ENCODE measurements at places on chromosomes 3 and 15. TPM values are rescaled to one million over a fixed set of nuclear protein-coding genes. Genes with fewer than 3 reads are reported as not detected.

Gene IL12A
- total RNA-seq = 1.3 TPM

DNA sequence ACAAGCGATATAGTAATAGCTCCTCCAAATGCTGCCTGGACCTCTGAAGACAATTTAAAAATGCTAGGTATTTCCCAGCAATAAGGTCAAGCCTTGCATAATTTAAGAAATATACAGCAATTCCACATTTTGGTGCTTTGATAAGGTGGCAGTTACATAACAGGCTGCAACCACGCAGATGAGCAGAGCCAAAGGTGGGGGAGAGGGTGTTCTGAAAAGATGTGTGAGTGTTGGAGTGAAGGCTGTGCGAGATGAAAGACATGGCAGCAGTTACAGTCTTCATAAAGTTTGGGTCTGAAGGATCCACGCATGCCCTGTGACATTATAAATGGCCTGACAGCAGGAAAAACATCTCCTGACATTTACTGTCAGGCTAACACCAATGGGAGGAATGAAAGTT, 26.1 kb downstream of the CTDSPL start:
- no peak for DNase-seq
- no peaks in the 10 kb centered on the region for H3K36me3 ChIP-seq
- peaks cover 3% of the 10 kb centered on the region for H3K27me3 ChIP-seq
- no peak overlapping the region for H3K27ac ChIP-seq

GRCh38 chr3:170421111-170421641, 2.5 kb downstream of the CLDN11 start:
- H3K4me3 ChIP-seq = no peak overlapping the region
- peaks cover 6% of the 10 kb centered on the region for H3K4me1 ChIP-seq
- H3K27ac ChIP-seq = no peak overlapping the region
- no peak for DNase-seq
- H3K27me3 ChIP-seq = no peaks in the 10 kb centered on the region

DNA sequence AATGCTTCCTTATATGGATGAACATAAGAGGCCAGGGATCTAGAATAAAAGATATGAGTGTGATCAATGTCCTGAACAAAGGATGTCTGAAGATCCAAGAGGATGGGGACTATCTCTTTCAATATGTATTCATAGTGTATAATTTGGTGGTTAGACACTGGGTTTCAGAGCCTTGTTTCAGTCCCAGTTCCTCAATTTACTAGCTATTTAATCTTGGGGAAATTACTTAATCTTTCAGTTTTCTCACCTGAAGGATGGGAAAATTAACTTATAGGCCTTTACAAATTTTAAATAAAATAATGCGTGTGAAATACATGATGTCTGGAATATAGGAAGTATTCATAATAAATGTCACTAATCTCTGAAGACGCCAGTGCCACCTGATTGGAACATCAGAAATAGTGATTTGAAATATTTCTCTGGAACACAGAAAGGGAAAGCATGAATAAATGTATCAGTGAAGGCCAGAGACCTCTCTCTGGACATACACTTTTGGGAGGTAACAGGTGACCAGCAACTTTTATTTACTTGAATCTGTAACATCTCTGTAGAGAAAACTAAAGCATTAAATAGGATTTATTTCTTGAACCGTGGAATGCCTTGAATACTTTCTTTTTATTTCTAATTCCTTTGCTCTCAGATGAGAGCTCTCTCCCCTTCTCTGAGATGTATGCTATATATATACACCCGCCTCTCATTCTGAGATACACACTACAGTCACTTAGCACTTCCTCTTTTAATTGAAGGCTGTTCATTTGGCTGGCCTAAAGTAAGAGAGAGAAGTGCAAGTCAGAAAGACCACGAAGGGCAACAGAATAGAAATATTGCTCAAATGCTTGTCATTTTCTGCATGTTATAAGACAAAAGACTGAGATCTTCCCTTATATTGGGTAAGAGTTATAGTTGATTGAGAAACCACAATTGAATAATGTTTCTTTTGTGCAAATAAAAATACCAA, 407.1 kb downstream of the LSAMP start:
- no peak for DNase-seq
- H3K27me3 ChIP-seq = no peaks in the 10 kb centered on the region
- H3K4me3 ChIP-seq = no peak overlapping the region
- H3K27ac ChIP-seq = no peak overlapping the region

DNA sequence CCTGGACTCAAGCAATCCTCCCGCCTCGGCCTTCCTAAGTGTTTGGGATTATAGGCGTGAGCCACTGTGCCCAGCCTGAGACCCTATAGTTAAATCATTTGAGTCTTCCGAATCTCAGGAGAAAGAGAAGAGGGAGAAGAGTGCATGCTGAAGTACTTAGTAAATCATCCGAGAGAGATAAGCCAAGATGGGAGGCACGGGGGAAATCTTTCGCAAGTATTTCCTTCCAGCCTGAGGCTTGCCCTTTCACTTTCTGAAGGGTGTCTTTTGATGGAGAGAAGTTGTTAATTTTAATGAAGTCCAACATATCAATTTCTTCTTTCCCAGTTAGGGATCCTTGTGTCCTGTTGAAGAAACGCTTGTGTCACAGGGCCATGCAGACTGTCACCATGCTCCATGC, 97.1 kb upstream of the SLC6A6 start:
- H3K4me3 ChIP-seq = no peak overlapping the region
- H3K27ac ChIP-seq = no peak overlapping the region
- DNase-seq = no peak
- no peaks in the 10 kb centered on the region for H3K4me1 ChIP-seq
- H3K36me3 ChIP-seq = no peaks in the 10 kb centered on the region

Measured in naive thymus-derived CD4-positive, alpha-beta T cell (primary cell).